ENCODE measurements at places on chromosomes 4 and X.

GRCh38 chr4:147830987-147831386, 99.1 kb downstream of the ARHGAP10 start:
- no peak for DNase-seq

DNA sequence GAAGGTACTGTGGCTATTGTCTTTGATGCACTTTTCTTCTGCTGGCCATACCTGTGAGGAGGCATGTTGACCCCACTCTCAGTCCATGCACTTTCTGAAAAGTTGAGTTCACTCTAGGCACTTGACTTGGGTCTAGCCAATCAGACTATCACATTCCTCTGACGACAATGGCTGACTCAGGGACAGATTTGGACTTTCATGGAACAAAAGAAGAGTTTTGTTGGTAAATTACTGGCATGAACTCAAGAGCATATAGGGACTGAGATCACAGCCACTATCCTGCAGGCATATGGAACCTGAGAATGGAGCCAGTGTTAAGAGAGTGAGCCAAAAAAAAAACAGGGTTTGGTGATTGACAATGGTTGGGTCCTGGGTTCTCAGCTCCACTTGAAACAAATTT, 24.6 kb upstream of the CXCL6 start:
- no peak for DNase-seq

GRCh38 chrX:146754268-146754667, 55.3 kb upstream of the CXorf51B start:
- DNase-seq, result no peak

DNA sequence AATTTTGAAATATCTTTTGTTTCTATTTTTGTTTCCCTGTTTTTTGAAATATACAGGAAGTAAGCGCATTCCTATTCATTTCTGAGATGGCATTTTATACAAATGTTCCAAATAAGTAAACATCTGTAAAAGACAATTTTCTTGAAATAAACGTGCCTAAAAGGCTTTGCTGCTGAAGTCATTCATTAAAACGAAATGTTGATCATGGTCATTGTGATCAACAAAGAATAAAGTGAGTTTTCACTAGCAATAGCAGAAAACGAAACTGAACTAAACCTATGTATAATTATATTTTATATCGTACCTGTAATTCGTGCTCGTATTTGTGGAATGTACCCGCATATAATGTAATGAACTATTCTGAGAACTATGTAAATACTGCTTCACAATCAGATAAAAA, 221.2 kb downstream of the MGST2 start:
- DNase-seq, result no peak

GRCh38 chrX:16491461-16491860, 158.5 kb upstream of the S100G start:
- DNase-seq, result no peak

GRCh38 chr4:100093091-100093866, 97.0 kb downstream of the DDIT4L start:
- DNase-seq, result peak; percentile 78

DNA sequence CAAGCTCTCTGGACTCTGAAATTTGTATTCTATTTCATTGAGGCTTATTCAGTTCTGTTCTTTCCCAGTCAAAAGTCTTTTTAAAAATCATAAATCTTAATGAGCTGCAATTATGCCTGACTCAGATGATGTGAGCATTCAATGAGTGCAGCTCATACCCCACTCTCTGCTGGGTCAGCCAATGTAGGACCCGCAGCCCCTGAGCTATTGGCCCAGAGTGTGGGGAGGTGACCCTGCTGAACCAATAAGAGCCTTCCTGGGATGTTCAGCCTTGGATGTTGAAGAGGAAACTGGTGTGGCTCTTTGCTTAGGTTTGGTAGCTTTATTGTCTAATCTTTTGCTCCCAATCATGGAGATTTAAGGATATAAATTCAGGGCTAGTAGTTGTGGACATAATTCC, 12.1 kb upstream of the TCEAL4 start:
- DNase-seq, result peak; percentile 11

- peak; percentile 9 for DNase-seq
These were observed 397.1 kb upstream of the FAM241A start for GRCh38 chr4:111748157-111748556.

DNA sequence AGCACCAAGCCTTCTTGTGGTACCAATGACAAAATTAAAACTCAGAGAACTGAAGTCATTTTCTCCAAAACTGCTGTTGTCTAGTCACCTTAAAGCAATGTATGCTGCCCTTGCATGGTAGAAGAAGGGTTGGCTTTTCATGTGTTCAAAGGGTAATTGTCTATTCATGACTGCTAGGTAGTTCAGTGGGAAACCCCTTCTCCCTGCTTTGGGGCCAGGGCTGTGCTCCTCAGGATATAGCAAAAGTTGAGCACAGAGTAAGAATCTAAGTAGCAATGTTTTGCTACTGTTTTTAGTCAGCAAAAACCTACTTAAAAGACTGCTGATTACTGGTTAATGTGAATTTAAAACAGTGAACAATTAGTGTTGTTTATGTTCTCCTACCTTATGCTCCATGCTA, 30.8 kb upstream of the FAM9B start:
- DNase-seq, result no peak

- DNase-seq, result no peak
These were observed 98.2 kb downstream of the AFF1 start for GRCh38 chr4:87032884-87033533.

DNA sequence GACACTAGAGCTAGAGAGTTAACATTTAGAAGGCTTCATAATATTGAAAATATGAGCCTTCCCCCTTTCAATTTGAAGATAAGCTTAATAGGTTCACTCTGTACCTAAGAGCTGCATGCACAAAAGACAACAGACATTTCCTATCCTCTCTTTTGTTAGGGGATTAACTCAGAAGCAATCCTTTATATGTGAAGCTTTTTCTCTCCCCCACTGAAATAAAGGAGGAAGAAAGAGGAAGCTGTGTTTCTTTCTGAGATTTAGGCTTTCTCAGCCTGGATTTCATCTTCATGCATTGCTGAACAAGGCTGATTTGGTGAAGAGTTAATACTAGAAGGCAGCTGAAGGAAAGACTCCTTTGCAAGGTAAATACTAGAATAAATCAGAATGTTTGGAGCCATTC, 21.0 kb upstream of the CABS1 start:
- DNase-seq, result no peak

DNA sequence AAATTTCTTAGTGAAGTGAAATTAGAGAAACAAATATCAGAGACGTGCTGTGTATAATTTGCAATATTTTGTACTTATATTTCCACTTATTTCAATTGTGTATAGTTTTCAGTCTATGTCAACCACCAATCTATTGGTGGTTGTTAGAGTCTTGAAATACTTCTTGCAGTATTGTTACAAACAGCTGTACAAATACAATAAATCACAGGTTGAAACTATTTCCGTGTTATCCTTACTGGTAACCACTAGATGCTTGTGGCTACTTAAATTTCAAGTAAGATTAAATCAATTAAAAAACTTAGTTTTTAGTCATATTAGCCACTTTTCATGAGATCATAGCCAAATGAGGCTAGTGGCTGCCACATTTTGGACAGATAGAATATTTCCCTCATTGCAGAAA, 520.5 kb downstream of the GBA3 start:
- DNase-seq, result no peak

GRCh38 chr4:44493924-44494323, 45.3 kb upstream of the KCTD8 start:
- DNase-seq, result peak; percentile 49

DNA sequence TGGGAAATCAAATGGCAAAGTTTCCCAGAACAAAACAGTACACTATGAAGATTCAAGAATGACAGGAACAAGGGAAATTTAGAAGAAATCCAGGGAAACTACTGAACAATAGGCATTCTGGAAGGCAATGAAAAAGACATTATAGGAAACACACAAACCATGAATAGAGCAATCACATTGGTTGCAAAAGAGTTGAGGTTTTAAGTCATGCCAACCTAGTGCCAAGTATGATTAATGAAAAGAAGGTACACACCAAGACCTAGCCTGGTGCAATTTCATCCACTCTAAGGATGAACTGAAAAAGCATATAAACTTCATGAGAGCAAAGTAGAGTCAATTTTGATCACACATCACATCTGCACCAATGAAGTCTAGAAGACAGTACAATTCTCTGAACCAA, 326.9 kb downstream of the PDHA2 start:
- DNase-seq, result no peak

- no peak for DNase-seq
These were observed 64.6 kb upstream of the PPP3CA start for GRCh38 chr4:101411926-101412325.

- peak; percentile 6 for DNase-seq
These were observed 111.3 kb downstream of the CBLL2 start for GRCh38 chrX:22383988-22384387.

- DNase-seq, result no peak
These were observed 6.4 kb downstream of the SLC25A6 start for GRCh38 chrX:1385253-1386223.

GRCh38 chr4:58113126-58113525, 1002.9 kb upstream of the IGFBP7 start:
- no peak for DNase-seq

DNA sequence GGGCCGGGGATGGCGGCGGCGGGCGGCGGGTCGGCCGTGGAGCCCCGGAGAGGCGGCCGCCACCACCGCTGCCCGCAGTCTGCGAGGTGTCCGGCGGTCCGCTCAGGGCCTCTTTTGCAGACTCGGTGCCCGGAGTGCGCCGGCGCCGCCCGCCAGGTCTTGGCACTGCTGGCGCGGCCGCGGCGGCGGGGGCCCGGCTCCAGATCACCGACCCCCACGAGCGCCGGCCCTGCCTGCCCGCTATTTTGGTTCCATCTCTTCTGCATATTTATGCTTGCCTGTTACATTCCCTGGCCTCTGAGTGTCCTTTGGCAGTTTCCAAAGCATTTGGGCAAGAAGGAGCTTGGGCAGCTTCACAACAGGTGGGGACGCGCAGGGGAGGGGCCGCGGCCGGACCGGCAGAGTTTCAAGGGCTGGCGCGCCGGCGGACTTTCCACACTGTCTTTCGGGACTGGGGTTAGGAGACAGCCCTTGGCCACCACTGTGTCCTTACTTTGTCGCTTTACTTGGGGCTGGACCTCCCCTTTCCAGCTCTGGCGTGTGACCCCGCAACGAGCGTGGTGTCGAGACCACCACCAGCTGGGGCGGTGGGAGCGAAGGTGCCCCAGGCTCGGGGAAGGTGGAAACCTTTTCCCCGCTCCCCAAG, 668 bp upstream of the TAPT1 start:
- peak; percentile 60 for DNase-seq

DNA sequence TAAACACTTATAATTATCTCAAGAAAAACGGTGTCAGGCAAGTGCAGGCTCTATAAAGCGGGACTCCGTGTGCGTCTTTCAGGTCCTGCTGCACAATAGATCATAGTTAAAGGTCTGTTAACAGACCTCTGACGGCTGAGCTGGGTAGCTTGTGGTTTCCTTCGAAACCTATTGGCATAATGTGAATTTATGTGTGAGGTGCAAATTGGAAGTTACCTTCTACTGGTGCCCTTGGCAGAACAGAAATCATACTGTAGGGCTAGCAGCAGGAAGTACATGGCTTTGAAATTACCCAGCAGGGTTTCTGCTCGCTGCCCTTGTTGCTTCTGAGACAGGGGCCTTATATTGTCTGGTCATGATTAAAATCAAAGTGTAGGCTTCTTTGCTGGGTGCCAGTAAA, 216.4 kb upstream of the HAND2 start:
- no peak for DNase-seq

DNA sequence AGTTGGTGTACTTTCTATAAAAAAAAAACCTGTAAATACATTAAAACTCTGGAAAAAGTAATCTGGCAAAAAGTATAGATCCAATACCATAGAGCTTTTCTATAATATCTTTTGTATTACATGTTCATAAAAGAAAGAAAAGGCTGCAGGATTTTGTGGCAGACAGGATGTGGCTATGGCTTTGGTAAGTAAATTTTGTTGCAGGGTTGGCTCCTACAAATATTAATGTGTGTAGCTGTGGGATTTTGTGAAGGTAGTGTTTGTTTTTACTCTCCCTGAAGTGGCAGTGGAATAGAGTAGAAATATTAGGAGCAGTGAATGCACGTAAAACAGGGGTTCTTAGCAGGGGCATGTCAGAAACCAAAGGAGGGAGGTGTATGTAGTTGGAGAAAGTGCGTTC, 84.8 kb downstream of the TSPAN7 start:
- no peak for DNase-seq

- no peak for DNase-seq
These were observed 38.2 kb downstream of the NHS start for GRCh38 chrX:17413228-17413627.

DNA sequence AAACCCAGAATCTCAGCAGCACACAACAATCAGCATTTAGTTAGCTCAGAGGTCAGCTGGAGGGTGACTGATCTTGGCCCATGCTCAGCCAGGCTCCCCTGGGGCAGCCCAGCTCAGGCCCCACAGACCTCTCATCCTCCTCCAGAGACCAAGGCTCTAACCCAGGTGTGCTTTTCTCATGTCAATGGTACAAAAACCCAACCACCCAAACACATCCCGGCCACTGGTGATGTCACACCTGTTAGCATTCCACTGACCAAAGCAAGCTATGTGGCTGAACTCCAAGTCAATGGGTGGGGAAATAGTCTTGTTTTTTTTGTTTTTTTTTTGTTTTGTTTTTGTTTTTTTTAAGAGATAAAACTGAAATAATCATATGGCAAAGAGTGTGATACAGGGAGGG, 77.5 kb downstream of the CYTL1 start:
- DNase-seq, result no peak

DNA sequence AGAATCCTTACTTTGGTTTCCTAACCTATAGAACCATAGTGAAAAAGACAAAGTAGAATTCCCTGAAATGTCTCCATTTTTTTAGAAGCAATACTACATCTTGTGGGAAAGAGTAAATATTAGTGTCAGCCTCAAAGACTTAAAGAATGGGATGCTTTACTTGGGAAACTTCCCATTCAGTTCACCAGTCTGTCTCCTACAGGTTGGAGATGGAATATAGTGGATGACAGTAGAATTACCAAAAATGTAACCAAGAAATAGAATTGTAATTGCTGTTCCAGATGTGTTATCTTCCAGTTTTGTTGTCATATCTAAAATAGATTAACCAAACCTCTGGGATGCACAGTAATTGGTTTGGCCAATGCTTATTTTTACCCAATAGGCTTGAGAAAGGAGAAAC, 338.6 kb upstream of the GRID2 start:
- DNase-seq, result no peak

- DNase-seq, result no peak
These were observed 154.6 kb downstream of the ATOH1 start for GRCh38 chr4:93983140-93983539.

DNA sequence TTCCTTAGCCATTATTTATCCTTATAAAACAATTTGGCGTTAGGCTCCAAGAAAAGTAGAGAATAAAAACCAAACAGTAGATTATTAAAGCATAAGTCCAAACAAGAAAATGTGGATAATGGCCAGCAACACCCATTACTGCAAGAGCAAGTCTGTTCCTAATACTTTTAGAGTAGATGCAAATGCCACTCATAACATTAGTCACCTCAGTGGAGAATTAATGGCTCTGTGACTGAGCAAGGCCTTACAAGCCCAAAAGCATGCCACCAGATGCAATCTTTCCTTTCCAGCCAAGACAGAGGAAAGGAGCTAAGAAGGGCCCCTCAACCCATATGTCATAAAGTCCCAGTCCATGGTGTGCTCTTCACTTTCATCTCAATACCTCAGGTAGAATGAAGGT, 373.8 kb downstream of the OPHN1 start:
- DNase-seq, result no peak

Data from iPS-NIHi11 (cell line).